ENCODE measurements at places on chromosomes 12 and 14. TPM values are rescaled to one million over a fixed set of nuclear protein-coding genes. Genes with fewer than 3 reads are reported as not detected.

- no peaks in the 10 kb centered on the region for H3K4me1 ChIP-seq
- no peak overlapping the region for H3K27ac ChIP-seq
- no peaks in the 10 kb centered on the region for H3K36me3 ChIP-seq
- no peak for ATAC-seq
Measured at GRCh38 chr14:104192146-104192882, 53.9 kb downstream of the KIF26A start.

DNA sequence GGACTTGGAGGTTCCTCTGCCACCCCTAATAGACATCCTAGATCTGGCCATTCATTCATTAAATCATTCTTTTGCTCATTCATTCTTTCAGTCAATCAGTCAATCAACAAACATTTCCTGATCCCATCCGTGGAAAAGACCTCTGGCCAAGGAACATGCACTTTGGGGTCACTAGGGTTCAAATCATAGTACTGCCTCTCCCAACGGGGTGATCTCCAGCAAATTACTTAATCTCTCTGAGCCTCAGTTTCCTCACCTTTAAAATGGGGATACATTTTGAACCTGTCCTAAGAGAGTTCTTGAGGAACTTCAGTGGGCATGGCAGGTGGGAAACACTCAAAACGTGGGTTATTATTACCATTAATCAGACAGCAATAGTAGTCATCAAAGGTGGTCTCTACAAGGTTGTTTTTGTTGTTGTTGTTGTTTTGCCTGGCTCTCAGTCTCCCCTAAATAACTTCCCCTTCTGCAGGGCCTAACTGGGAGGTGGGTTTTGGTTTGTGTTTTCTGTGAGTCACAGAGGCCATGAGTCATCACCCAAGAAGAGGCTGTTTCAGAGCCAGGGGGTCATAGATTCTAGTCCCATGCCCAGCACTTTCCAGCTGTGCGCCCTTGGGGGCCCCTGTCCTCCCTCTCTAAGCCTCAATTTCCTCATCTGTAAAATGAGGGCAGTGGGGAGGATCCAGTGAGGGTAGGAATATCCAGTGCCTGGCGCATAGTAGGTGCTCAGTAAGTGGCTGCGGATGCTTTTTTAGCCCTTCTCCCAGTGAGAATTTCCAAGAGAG, 16.9 kb upstream of the FAM222A start:
- peaks cover 21% of the 10 kb centered on the region for H3K27me3 ChIP-seq
- no peak for ATAC-seq
- no peaks in the 10 kb centered on the region for H3K4me1 ChIP-seq

DIO3 gene
- total RNA-seq: 2.6 TPM

PUS1 gene
- total RNA-seq: 9.3 TPM

CLEC4C gene
- not detected for total RNA-seq
